Caco-2 (cell line): ENCODE measurements at places on chromosomes 6 and 20.
A peak's percentile ranks its signal among the peaks of the same experiment; 100 is the strongest.

DNA sequence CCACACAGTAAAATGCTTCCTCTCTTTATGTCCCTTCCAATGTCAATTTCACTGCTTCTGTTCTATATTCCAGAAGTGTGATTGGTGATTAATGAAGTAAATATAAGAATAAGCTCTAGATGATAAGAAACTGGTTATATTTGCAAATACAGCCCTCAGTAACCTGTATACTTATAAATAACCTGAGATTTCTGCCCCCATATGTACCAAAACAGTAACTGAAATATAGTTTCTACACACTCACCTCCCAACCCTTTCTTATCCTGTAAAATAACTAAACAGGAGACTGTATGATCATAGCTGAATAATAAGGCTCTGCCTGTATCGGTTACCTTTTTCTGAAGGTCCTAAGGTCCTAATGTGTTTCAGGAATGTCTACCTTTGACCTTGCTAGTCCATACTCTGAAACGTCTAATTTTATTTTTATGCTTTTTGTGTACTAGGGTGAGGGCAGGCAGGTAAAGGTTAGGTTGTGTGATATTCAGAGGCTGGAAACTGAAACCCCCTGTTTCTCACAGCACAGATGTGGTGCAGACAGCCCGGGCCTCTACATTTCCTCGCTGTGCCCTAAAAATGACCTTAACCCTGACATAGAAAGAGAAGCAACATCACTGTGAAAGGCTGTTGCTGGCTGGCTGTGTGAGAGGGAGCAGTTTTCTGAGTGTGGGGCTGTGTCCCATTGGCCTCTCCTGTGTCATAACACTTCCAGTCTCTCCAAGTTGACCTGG is 378.8 kb downstream of the CENPW start:
- DNase-seq: no peak
- no peak overlapping the region for H3K27ac ChIP-seq
- H3K27me3 ChIP-seq: no peaks in the 10 kb centered on the region
- no peaks in the 10 kb centered on the region for H3K4me1 ChIP-seq
- H3K4me3 ChIP-seq: no peak overlapping the region

DNA sequence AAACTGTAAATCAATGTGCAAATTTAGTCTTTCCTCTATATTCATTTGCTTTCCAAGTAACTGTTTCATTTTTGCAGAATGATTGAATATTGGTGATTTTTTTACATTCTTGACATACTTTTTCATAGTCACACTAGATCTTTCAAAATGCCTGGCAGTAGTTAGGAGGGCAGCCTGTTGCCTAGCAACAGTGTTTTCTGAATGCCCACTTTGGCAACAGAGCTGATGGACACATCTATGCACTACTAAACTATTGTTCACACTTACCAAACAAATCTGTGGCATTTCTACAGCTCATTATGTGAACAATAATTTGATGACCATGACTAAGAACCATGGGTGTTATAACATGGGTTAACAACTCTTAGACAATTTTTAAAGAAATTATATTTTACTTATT is 438.0 kb upstream of the IMPG1 start:
- no peaks in the 10 kb centered on the region for H3K4me1 ChIP-seq
- H3K4me3 ChIP-seq: no peak overlapping the region
- no peak overlapping the region for H3K27ac ChIP-seq
- H3K36me3 ChIP-seq: no peaks in the 10 kb centered on the region
- H3K27me3 ChIP-seq: no peaks in the 10 kb centered on the region

- DNase-seq: no peak
- H3K27me3 ChIP-seq: no peaks in the 10 kb centered on the region
- H3K4me1 ChIP-seq: no peaks in the 10 kb centered on the region
- H3K36me3 ChIP-seq: no peaks in the 10 kb centered on the region
- H3K4me3 ChIP-seq: no peak overlapping the region
- H3K27ac ChIP-seq: no peak overlapping the region
Measured at GRCh38 chr6:144131248-144131709, 19.0 kb upstream of the STX11 start.

DNA sequence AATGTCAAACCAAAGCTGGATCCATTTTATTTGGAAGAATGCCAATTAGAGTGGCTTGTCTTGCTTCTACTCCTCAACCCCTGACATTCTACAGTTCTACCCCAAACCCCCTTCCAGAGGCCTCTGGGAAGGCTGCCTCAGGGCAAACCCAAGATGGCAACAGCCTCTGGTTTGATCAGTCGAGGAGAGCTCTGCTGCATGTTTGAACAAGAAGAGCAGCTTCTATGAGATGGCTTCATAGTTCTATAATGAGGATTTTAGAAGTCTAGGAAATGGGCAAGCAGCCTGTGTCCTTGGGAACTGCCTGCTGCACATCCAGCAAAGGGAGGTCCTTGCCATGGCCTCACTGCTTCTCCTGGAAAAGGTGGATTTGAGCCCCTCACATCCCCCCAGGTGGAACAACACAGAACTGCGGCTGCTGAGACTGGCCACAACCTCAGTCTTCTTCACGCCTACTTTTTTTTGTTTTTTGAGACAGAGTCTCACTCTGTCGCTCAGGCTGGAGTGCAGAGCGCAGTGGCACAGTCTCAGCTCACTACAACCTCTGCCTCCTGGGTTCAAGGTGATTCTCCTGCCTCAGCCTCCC is 37.9 kb downstream of the ZC3H12D start:
- H3K27ac ChIP-seq: no peak overlapping the region
- no peaks in the 10 kb centered on the region for H3K27me3 ChIP-seq
- H3K4me3 ChIP-seq: no peak overlapping the region
- no peak for DNase-seq
- no peaks in the 10 kb centered on the region for H3K36me3 ChIP-seq

DNA sequence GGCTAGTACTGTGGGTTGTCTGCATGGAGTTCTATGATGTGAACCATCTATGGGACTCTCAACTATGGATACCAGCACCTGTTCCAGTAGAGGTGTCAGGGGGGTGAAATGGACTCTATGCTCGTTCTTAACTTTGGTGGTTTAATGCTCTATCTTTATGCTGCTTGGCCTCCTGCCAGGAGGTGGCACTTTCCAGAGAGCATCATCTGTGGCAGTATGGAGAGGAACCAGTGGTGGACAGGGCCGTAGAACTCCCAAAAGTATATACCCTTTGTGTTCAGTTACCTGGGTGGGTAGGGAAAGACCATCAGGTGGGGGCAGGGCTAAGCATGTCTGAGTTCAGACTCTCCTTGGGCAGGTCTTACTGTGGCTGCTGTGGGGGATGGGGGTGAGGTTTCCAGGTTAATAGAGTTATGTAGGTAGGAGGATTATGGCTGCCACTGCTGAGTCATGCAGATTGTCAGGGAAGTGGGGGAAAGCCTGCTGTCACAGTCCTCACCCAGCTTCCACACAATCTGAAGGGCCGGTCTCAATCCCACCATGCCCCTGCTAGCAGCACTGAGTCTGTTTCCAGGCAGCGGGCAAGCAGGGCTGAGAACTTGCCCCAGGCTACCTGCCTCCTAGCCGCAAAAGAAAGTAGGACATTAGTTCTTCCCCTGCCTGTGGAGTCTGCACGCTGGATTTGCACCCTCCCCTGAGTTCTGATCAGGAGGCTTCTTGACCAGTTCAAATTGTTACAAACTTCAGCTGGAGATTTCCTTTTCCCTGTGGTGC is 284.0 kb downstream of the KCNQ5 start:
- H3K27me3 ChIP-seq: no peaks in the 10 kb centered on the region
- no peaks in the 10 kb centered on the region for H3K36me3 ChIP-seq
- DNase-seq: no peak
- no peaks in the 10 kb centered on the region for H3K4me1 ChIP-seq
- no peak overlapping the region for H3K4me3 ChIP-seq

DNA sequence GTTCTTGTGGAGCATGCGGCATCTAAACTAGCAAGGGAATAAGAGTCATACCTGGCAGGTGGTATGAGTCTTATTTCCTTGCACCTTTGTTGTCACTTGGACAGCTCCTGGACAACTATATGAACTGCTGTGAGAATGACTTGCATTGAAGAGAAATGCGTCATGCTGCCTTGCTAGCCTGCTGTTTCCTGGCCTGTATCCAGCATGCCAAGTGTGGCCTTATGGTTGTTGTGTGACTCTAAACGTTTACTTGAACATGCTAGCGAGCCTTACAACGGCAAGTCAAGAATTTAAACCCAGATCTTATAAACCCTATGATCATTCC is 90.4 kb downstream of the CEP162 start:
- H3K4me3 ChIP-seq: no peak overlapping the region
- DNase-seq: no peak
- no peaks in the 10 kb centered on the region for H3K27me3 ChIP-seq
- no peaks in the 10 kb centered on the region for H3K4me1 ChIP-seq
- H3K27ac ChIP-seq: no peak overlapping the region

- no peaks in the 10 kb centered on the region; the same call in 1 of the 2 replicates for H3K36me3 ChIP-seq
- no peak overlapping the region for H3K27ac ChIP-seq
- no peak overlapping the region for H3K4me3 ChIP-seq
- H3K27me3 ChIP-seq: no peaks in the 10 kb centered on the region
- DNase-seq: no peak
Measured at GRCh38 chr6:111553580-111553979, 52.1 kb downstream of the TRAF3IP2 start.

- no peaks in the 10 kb centered on the region for H3K27me3 ChIP-seq
- H3K4me3 ChIP-seq: no peak overlapping the region
- H3K27ac ChIP-seq: no peak overlapping the region
- H3K36me3 ChIP-seq: no peaks in the 10 kb centered on the region
- peaks cover 30% of the 10 kb centered on the region for H3K4me1 ChIP-seq
Measured at GRCh38 chr6:139891471-139891870, 517.0 kb upstream of the CITED2 start.

- no peaks in the 10 kb centered on the region; the same call in 1 of the 2 replicates for H3K36me3 ChIP-seq
- H3K27ac ChIP-seq: no peak overlapping the region
- no peak for DNase-seq
- H3K4me3 ChIP-seq: no peak overlapping the region
- no peaks in the 10 kb centered on the region for H3K4me1 ChIP-seq
- no peaks in the 10 kb centered on the region for H3K27me3 ChIP-seq
Measured at GRCh38 chr6:166935353-166935752, 21.0 kb downstream of the RNASET2 start.

DNA sequence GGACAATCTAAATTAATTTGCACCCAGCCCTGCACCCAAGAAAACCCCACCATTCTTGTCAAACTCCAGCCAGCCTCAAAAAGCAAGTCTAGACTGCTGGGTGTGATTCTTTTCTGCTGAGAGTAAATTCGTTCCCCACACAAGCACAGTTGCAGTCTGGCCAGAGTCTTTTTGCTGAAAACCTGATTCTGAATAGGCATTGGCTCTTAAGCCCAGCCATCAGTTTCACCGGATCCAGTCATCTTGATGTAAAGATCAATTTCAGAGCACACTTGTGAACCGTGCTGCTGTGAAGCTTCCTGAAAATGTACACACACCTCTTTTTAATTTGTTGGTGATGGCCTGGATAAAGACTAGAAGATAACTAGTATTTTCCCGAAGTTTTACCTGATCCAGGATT is 159.4 kb upstream of the GGTLC1 start:
- H3K4me3 ChIP-seq: no peak overlapping the region
- H3K27me3 ChIP-seq: no peaks in the 10 kb centered on the region
- no peak overlapping the region for H3K27ac ChIP-seq
- H3K4me1 ChIP-seq: no peaks in the 10 kb centered on the region
- no peak for DNase-seq

GRCh38 chr6:35503534-35503933 is 6.7 kb upstream of the TEAD3 start:
- H3K27me3 ChIP-seq: no peaks in the 10 kb centered on the region
- H3K4me1 ChIP-seq: peaks cover 7% of the 10 kb centered on the region
- no peak for DNase-seq
- H3K4me3 ChIP-seq: no peak overlapping the region

- H3K4me3 ChIP-seq: no peak overlapping the region
- H3K4me1 ChIP-seq: no peaks in the 10 kb centered on the region
- H3K27ac ChIP-seq: no peak overlapping the region
- no peak for DNase-seq
Measured at GRCh38 chr6:140388192-140388802, 1013.8 kb upstream of the CITED2 start.

- peak overlapping the region; percentile 83 for H3K27ac ChIP-seq
- peaks cover 20% of the 10 kb centered on the region for H3K36me3 ChIP-seq
- DNase-seq: peak; percentile 95
- no peaks in the 10 kb centered on the region for H3K27me3 ChIP-seq
- H3K4me1 ChIP-seq: peaks cover 46% of the 10 kb centered on the region
- H3K4me3 ChIP-seq: no peak overlapping the region
Measured at GRCh38 chr20:34525709-34526416, 9.6 kb downstream of the DYNLRB1 start.

DNA sequence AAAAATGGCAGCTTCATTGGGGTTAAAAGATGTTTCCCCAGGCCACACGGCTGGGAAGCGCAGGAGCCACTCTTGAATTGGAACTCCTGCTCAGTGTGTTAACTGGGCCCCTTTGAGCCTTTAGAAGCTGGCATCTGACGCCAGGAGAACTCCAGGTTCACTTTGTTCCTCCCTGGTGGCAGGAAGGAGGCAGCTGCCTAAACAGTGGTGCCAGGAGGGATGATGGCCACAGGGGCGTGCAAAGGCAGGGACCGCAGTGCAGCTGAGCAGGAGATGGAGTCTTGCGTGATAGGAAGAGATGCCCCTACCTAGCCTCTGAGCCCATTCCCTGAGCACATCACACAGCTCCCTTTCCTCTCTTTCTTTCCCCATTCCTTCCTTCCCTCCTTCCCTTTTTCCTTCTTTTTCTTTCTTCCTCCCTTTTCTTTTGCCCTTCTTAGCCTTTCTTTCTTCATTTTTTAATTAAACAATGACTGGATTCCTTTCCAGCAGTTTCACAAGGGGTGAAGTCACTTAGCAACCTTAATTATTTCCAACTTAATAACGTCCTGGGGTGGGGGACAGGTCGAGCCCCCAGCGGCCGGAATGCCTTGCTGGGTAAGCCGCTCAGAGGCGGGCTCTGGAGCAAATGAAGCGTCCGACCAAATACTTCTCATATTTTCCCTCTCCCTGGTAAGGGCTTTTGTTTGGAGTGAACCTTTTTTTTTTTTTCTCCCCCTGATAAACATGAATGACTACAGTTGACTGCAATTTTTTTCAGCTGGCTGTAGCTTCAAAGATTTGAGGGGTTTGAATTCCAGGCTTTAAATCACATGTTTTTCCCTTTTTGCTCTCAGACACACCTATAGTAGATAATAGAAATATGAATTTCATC is 20.8 kb upstream of the BMP7 start:
- no peaks in the 10 kb centered on the region for H3K27me3 ChIP-seq
- peak overlapping the region; percentile 93 for H3K27ac ChIP-seq
- no peak overlapping the region for H3K4me3 ChIP-seq
- H3K36me3 ChIP-seq: no peaks in the 10 kb centered on the region
- DNase-seq: peak; percentile 86
